NCI-H774 (cell line): ENCODE measurements at places on chromosomes 16 and 17.

- no peak for DNase-seq
Measured at GRCh38 chr16:57091200-57091974, 996 bp upstream of the CPNE2 start.

GRCh38 chr17:82670661-82671450 lies 22.6 kb upstream of the WDR45B start:
- DNase-seq: no peak

DNA sequence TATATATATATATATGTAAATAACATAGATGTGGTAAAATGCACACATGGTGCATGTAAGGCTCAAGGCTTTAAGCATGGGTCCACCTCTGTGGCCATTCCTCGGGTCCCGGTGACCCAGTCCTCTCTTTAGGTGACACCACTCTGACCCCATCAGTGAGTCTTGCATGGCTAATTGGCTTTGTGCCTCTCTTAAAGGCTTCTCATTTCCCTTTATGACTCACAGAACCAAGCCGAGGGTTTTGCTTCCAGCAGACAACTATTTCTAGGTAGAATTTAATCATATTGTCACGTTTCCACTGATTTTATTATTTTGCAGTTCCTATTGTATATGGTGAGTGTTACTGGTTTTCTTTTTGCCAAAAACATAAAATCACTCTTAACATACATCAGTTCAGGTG lies 59.7 kb downstream of the PLCG2 start:
- DNase-seq: no peak

- DNase-seq: no peak
Measured at GRCh38 chr17:38557396-38557795, 48.4 kb downstream of the SRCIN1 start.

GRCh38 chr17:81414756-81415516 lies 19.7 kb downstream of the BAHCC1 start:
- no peak for DNase-seq

DNA sequence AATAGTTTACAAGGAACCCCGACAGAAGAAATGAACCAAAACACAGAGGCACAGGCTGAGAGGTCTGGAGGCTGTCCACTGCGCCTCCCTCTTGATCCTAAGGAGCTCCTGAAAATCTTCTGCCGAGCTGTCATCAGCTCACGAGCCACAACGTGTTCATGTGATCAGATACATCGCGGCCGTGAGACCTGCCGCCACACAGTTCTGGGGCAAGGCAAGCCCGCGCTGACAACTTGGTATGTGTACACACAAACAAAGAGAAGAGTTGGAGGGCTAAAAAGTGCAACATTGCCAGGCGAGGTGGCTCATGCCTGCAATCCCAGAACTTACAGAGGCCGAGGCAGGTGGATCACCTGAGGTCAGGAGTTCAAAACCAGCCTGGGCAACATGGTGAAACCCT lies 7.6 kb downstream of the EXOC7 start:
- DNase-seq: no peak
